Left cardiac atrium (tissue), 4 donors: ENCODE measurements at places on chromosomes 12 and 14. TPM values are rescaled to one million over a fixed set of nuclear protein-coding genes. Genes with fewer than 3 reads are reported as not detected.

DNA sequence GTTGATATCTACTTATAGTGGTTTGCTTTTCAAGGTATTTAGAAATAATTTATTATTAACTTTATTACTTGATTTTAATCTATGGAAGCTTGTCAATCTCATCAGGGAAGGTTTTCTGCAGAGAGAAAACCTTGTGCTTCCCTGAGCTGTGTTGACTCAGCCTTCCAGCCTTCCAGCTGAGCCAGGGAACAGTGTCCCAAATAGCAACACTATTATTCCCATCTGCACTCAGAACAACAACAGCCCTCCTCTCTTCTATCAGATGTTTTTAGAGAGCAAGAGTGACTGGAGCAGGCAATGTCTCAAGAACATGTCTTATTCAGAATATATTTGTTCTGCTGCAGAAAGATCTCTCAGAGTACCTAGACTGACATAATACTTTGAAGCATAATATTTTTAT, 389.9 kb upstream of the GARIN6 start:
- DNase-seq = no peak

- no peak for DNase-seq
These were observed 803 bp downstream of the NOP9 start for GRCh38 chr14:24300326-24300980.

GRCh38 chr12:615620-616019, 47.6 kb downstream of the NINJ2 start:
- peak; percentile 57 for DNase-seq

GRCh38 chr12:131912518-131913274, 16.4 kb upstream of the PUS1 start:
- peak; percentile 96 for DNase-seq

DNA sequence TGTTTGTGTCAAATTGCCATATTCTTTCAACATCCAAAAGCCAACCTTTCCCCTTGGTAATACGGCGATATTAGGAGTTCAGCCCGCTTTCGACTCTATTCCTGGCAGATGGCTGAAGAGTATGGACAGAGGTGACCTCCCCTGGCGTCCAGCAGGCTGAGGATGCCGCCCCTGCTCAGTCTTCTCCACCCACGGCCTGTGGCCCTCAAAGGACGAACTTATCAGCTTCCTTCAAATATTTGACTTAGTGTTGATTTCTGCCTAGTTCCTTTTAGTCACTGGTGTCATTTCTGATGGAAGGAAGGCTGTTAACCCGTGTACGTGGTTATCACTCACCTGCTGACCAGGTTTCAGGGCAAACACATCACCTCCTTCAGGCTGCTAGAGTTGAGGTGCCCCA, 65.0 kb downstream of the TESC start:
- DNase-seq = peak; percentile 11

DNA sequence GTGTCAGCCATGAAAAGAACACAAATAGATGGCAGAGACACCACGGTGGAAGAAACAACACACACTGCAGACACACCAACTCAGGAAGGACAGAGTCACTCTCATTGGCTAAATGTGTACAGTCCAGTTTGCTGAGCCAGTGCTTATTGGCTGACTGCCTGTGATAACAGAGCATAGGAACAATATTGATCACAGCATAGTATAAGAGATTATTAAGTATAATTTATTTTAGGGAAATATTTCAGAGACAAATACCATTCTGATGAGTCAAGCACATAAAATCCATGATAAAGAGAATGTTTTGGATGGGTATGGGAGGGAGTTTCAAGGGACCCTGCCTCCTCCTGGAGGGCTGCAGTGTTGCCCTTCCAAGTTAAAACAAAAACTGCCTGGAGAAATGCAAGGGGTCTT, 50.9 kb downstream of the BTG1 start:
- no peak for DNase-seq

GRCh38 chr12:51777457-51777856, 71.1 kb downstream of the FIGNL2 start:
- no peak for DNase-seq

GRCh38 chr12:131693149-131693548, 17.7 kb upstream of the SFSWAP start:
- no peak for DNase-seq

DNA sequence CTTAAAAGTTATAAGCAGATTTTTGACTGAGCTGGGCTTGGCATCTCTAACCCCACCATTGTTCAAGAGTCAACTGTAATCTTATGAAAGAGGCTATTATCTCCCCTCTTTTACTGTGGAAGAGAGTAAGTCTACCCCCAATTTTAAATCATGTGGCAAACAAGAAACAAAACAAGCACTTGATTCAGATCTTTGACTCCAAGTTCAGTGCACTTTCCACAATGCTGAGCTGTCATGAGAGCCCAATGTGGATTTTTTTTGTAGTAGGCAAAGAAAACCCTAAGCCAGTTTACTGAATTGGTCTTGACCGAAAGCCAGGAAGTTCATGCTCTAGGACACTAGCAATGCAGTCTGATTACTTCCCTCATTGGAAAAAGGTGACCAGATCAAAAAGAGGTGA, 306.2 kb downstream of the GALC start:
- DNase-seq = no peak

DNA sequence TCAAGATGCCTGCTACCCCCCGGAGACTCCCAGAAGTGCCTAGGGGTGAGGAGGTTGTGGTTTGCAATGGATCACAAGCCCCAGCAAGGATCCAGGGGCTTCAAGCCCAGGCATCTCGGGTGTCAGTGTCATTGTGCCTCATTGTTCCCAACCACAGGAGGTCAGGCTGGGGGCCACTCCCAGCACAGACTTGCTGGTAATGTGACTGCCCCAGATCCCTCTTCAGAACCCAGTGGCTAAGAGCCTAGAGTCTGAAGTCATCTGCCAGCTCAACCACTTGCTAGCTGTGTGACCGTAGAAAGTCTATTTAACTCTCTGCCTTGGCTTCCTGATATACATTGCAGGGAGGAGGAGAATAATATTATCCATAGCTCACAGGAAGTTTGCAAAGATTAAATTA, 7.7 kb upstream of the ASB2 start:
- DNase-seq = no peak

GRCh38 chr14:88142997-88143396, 138.1 kb downstream of the GPR65 start:
- no peak for DNase-seq

GRCh38 chr12:121717041-121717699, 4.6 kb downstream of the TMEM120B start:
- no peak for DNase-seq

DNA sequence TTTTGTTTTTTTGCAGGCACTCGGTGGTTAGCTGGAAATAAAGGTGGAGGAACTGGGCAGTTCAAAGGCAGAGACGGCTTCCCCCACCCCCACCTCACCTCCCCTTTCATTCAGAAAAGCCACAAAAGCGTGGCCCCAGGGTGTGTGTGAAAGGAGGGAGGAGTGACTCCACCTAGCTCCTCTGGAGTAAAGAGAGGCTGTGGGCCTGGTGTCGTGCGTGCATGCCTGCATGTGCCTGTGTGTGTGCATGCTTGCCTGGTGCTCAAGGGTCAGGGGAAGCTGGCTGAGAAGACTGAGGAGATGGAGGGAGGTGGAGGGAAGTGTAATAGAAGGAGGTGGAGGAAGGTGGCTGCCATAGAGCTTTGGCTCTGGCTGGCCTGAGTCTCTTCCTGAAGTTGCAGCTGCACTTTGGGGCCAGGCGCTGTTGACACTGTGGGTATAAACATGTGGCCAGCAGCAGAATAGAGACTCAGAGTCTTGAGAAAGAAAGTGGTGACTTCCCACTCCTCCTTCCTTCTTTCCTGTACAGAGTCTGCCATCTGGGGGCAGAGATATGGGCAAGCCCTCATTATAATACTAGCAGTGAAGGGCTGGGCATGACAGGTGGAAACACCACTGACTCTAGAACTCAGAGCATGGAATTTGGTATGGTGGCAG, 36.9 kb upstream of the SINHCAF start:
- no peak for DNase-seq

RNF212B gene
- not detected for total RNA-seq

EPYC gene
- not detected for total RNA-seq

PRPH gene
- not detected for total RNA-seq
